ENCODE measurements at places on chromosomes 12 and 14. TPM values are rescaled to one million over a fixed set of nuclear protein-coding genes. Genes with fewer than 3 reads are reported as not detected.

Gene NYNRIN
- total RNA-seq, result 0.29 TPM

Gene FOXM1
- 0.62 TPM for total RNA-seq

Gene RHEBL1
- 3.6 TPM for total RNA-seq

Gene MYBPC1
- not detected for total RNA-seq

Gene BBS10
- total RNA-seq, result 9.2 TPM

Gene LUM
- not detected for total RNA-seq

Gene MED13L
- 164 TPM for total RNA-seq

Gene GALNT6
- total RNA-seq, result 1.9 TPM

Gene IL26
- not detected for total RNA-seq

Gene DPPA3
- total RNA-seq, result not detected

Gene PDZRN4
- total RNA-seq, result not detected

Gene SLC17A8
- not detected for total RNA-seq

Gene C12orf56
- not detected for total RNA-seq

Gene APOF
- not detected for total RNA-seq

Gene MANSC4
- total RNA-seq, result not detected

Gene DAO
- total RNA-seq, result not detected

Gene SELPLG
- total RNA-seq, result 157 TPM

Gene PLCZ1
- total RNA-seq, result not detected

Gene INHBC
- total RNA-seq, result 0.18 TPM

Gene NELL2
- total RNA-seq, result 633 TPM

Gene RNASE3
- total RNA-seq, result not detected

Gene COX8C
- total RNA-seq, result not detected

Measured in naive thymus-derived CD8-positive, alpha-beta T cell (primary cell).